HCEC 1CT (cell line): ENCODE measurements at places on chromosomes 3 and 15.
A peak's percentile ranks its signal among the peaks of the same experiment; 100 is the strongest.

DNA sequence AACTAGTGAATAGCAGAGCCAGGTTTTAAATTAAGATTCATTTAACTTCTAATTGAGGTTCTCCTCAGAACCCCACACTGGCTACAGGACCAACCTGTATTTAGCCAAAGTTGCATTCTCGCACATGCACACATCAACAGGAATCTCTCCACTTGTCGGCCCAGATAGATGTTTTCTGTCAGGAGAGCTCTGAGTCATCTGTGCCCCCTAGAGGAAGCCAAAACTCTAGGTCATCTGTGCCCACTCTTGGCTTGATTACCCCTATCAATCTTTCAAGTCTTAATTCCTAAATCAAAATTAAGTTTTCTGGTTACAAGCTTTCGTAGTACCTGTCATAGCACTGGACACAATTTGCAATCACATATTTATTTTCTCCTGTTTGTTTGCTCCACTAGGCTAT lies 104.9 kb upstream of the EOMES start:
- no peak for DNase-seq

GRCh38 chr3:105953831-105954230 lies 85.0 kb upstream of the CBLB start:
- DNase-seq: peak; percentile 39

- DNase-seq: no peak
Measured at GRCh38 chr3:58720526-58720925, 54.0 kb upstream of the FAM3D start.

- no peak for DNase-seq
Measured at GRCh38 chr15:70427167-70428120, 329.7 kb upstream of the TLE3 start.

- DNase-seq: no peak
Measured at GRCh38 chr3:66208189-66208588, 12.6 kb upstream of the SLC25A26 start.

- no peak for DNase-seq
Measured at GRCh38 chr3:31173118-31173718, 278.8 kb upstream of the GADL1 start.

- DNase-seq: no peak
Measured at GRCh38 chr3:150766742-150767141, 3.8 kb upstream of the SIAH2 start.

- DNase-seq: no peak
Measured at GRCh38 chr3:42175386-42176240, 84.5 kb downstream of the TRAK1 start.

DNA sequence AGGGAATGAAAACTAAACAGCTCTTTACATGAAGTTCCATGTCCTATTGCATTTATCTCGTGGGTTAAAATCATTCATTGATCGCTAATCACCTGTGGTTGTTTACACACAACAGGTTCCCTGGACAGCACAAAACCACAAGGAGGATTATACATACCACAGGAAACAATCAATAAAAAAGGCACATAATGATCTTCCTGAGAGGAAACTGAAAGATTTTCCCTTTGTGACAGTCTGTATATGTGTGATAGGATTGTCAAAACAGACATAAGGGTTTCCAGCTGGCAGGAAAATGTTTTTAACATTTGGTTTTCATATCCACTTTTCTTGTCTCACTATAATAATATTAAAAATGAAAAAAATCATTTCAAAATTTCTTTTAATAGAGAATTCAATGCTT lies 541.8 kb downstream of the NLGN1 start:
- DNase-seq: no peak

DNA sequence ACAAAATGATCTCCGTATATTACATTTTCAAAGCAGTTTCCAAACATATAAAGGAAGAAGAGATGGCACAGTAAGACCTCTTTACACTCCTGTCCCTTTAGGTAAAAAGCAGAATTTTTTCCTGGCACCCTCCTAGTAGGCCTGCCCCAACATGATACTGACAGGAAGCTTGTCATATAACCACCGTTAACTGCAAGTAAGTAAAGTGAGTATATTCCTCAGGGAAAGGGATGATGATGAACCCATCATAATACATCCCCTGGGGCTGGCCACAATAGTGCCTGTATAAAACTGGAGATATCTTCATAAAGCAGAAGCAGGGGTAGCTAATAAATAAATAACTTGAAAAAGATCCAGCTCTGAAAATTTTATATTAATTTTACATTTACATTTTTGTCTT lies 893.0 kb downstream of the DIPK2A start:
- no peak for DNase-seq

- no peak for DNase-seq
Measured at GRCh38 chr3:108292450-108292849, 3.9 kb upstream of the HHLA2 start.

- DNase-seq: peak; percentile 78
Measured at GRCh38 chr3:48151058-48151806, 37.0 kb downstream of the CDC25A start.

DNA sequence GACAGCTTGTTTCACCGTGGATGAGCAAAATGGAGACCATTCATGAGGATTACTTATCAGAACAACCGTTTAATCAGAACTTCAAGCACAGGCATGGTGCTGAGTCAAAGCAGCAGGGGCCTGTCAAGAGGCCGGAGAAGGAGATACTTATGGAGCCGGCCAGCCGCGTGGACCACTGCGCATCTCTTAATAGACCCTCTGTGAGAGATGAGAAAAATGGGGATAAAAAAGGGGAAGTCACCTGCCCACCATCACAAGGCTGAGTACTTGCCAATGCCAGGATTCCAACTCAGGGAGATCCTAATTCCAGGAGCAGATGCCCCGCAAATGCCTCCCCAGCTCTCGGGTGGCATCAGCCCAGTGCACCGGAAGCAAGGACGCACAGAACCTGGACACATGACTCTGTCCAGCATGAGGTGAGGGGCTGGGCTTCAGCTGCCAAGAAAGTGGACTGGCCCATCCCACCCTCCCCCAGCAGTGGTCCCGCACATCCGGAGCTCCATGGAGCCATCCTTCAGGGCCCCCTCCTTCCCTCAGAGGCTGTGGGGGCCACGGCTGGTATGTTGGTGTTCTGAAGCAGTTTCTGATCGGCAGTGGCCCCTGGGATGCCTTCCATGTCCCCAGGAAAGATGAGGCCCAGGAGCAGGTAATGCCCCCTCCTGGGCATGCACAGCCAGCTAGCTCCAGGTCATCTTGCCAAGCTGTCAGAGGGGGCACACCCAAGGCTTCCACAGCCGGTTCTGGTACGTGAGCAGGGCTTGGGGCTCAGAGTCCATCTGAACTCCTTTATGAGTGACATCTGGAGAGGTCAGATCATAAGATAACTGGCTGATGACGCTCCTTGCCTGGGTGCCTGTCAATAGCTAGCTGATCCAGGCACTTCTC lies 143.8 kb downstream of the ATP10A start:
- no peak for DNase-seq

DNA sequence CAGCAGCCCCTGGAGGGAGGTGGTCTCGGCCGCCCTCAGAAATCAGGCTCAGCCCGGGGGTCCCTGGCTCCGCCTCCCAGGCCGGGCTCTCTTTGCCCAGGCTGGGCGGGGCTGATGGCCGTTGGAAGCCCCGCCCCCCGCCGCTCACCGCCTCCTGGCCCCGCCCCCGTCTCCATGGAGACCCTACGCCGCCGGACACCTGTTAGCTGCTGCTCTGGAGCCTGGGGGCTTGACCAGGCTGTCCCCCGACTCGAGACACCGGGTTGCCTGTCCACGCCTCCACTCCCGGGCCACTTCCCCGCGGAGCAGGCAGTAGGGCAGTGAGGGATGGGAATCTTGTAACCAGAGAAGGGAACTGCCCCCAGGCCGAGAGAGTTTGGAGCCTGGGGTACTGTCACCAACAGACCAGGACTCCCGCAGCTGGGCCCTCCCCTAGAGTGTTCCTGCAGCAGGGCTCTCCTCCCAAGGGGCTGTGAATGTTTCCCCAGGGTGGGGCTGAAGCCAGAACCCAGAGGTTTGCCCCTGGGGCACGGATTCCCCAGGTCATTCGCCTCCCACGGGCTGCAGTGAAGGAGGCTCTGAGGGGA lies 27.8 kb upstream of the RPL32 start:
- DNase-seq: no peak

GRCh38 chr3:78569804-78570203 lies 1198.0 kb downstream of the ROBO1 start:
- DNase-seq: no peak

DNA sequence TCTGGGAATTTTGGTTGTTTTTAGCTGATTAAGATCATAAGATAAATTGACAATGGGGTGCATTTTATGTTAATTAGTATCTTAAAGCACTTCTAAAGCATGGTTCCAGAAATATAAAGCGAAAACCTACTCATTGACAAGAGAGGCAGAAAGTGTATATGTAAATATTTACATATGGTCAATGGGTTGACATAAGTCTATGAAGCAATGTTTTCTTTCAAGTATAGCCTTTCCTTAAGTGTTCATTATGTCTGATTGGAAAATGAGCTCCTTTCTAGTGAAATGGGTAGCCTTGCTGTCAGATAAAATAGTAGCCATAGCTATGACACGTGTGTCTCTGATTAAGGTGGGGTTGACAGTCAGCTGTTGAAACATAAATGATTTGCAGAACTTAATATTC lies 365.2 kb upstream of the AGTR1 start:
- DNase-seq: no peak

- DNase-seq: peak; percentile 69
Measured at GRCh38 chr15:85639752-85640381, 154.9 kb downstream of the KLHL25 start.

- no peak for DNase-seq
Measured at GRCh38 chr15:68276668-68277067, 877 bp upstream of the FEM1B start.

GRCh38 chr3:53941950-53942349 lies 50.3 kb upstream of the SELENOK start:
- DNase-seq: no peak

DNA sequence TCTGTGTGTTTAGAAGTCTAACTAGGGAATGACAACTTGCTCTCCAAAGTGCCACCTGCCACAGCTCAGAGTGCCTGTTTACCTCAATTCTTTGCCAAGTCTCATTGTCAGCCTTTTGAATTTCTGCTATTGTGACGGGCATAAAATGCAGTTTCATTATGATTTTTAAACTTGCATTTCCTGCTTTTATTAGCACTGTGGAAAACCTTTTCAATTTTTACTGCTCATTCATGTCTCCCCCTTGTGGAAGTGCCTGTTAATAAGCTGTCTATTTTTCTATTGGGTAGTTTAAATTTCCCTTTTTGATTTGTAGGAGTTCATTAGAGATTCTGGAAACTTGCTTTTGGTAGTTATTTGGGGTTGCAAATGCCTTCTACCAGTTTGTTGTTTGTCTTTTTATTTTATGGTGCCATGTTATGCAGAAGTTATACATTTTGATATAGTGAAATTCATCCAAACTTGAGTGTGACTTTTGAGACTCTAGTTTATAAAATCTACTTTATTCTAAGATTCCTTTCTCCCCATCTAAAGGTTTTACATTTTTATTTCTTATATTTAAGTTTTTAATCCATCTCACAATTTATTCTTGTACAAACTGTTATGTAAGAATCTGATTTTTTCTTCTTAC lies 53.9 kb upstream of the FRMD4B start:
- peak; percentile 25 for DNase-seq

DNA sequence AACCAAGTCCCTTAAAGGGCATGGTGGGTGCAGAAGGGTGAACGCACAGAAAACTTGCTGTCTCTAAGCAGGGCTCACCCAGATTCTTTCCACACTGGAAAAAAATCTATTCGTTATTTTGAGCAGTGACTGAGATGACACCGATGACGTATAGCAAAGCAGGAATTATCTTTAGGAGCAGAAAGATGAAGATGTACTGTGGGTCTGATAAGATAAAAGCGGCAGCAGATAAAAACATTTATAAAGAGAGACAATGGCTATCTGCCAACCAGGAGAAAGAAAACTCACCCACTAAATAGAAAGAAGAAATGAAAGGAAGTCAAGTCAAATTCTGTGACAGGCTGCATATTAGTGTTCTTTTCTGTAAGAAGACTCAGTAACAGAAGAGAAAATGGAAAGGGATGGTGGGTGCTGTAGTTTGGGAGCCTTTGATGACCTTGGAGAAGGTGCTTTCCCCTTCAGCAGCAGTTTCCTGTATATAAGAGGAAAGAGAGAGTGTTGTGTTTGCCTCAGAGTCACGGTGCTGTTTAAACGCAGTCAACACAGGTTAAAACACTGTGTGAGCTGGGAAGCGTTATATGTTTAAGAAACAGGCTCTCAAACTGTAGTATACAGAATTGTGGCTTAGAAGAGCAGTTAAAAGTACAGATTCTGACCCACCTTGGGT lies 111.6 kb downstream of the AQP9 start:
- DNase-seq: no peak

GRCh38 chr3:170603770-170604510 lies 18.1 kb upstream of the SLC7A14 start:
- peak; percentile 18 for DNase-seq

DNA sequence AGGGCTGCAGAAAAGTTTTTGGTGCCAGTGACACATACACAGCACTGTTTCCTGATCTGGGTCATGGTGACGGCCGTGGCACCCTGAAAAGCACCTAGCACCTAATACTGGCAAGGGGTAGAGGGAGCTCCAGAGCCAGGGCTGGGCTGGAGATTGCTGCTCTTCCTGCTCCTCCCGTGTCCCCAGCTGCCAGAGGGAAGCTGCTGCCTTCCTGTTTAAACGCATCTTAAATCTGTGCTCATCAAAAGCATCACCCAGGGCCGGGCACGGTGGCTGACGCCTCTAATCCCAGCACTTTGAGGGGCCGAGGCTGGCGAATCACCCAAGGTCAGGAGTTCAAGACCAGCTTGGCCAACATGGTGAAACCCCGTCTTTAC lies 156.7 kb upstream of the MEF2A start:
- DNase-seq: peak; percentile 84
